Caki2 (cell line): ENCODE measurements at places on chromosomes 7 and 10.

DNA sequence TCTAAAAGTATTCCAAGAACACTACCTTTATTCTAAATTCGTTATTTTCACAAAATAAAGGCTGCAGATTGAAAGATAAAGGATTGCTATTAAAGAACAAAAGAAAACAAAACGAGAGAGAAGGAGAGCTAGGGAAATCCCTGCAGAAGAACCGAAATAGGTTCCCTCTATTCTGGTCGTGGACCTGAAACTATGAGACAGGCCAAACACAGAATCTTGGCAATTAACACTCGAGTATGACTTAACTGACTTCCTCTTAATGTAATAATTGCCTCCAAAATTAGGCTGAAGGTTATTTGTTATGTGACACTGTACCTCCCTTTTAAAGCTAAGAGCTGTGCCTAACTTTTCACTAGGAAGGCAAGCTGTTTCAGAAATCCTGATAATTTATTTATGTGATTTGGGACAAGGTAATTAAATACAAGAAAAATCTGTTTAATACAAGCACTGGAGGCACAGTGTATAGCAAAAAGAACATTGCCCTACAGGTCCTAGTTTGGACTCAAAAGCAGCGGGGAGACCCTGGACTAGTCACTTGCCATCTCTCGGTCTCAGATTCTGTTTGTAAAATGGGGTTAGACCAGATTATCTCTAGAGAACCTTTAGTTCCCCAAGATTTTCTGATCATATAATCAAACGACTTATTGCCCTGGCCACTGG, 11.6 kb downstream of the NAMPT start:
- DNase-seq: no peak

- DNase-seq: peak; percentile 46
These were observed at the start of gene ANKRD22 for GRCh38 chr10:88851706-88852105. Gene ANKRD22 (minus strand): TSS chr10:88851844. CDS start chr10:88851607, 237 bp downstream.

- DNase-seq: no peak
These were observed 731 bp downstream of the CHCHD3 start for GRCh38 chr7:133081119-133081598.

- no peak for DNase-seq
These were observed 634.2 kb downstream of the ANKRD7 start for GRCh38 chr7:118858651-118859149.

- DNase-seq: no peak
These were observed 102.0 kb upstream of the HDAC9 start for GRCh38 chr7:18393465-18394118.

DNA sequence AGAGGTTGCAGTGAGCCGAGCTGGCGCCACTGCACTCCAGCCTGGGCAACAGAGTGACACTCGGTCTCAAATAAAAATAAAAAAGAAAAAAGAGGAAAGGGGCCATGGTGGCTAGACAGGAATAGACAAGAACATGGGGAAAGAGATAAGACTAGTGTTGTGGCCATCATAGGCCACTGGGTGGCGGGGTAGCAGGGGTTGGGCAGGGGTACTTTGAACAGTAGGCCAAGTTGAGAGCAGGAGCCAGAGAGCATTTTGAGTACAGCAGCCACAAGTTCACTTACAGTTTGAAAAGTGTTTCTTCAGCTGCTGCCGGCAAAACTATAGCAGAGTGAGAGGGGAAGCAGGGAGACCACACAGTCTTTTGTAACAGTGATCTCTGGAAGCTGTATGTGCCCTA, 656.0 kb downstream of the CNTNAP2 start:
- no peak for DNase-seq

DNA sequence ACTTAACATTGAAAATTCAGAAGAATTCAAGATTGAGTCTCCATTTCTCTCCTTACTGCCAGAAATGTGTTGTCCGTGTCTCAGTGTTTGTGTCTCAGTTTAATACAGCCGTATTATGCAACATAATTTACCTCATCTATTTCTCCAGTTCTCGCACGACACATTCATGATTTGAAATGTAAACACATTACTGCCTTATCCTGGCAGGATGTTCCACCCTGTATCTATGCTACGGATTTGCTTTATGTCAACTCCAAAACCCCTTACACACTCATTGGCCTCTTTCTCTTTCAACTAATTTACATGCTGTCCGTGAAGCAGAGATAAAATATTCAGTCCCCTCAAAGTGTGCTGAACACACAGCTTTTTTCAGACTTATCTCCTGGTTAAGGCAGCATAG, 653.7 kb upstream of the SEMA3D start:
- DNase-seq: no peak

DNA sequence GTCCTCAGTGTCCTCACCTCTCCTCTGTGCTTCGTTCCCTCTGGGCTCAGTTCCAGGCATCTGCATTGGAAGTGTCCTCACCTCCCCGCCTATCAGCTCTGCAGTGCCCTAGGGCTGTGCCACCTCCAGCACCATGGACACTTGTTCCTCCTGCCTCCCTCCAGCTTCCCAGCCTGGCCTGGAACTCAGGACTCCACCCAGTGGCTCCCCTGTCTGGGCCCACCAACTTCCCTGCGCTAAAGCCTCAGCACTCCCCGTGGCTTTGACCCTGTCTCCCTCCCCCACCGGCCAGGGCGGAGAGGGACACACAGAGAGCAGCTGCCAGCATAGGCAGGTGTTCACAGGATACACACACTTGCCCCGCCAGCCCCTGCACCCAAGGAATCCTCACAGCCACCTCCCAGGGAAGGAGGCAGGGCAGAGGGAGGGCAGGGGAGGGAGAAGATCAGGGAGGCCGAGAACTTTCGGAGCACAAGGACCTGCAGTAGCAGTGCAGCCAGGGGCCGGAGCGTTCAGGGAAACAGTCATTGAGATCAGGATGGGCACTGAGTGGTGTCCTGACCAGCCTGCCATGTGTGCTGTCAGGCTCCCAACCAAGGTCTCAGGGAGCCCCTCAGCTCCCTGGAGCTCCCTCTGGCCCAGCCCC, 31.3 kb downstream of the ANXA8 start:
- no peak for DNase-seq

- DNase-seq: no peak
These were observed 15.9 kb downstream of the SKIDA1 start for GRCh38 chr10:21509341-21510240.

DNA sequence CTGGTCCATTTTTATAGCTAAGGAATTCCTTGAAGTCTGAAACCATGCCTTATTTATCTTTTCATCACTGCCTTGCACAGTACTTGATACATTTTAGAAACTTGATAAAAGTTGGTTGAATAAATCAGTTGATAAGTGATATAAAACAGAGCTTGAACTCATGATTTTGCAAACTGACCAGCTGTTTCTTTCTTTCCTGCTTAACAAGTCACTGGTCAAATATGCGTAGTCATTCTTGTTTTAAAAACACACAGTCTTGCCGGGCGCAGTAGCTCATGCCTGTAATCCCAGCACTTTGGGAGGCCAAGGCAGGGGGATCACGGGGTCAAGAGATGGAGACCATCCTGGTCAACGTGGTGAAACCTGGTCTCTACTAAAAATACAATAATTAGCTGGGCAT, 6.3 kb downstream of the TPST1 start:
- DNase-seq: no peak

- DNase-seq: no peak
These were observed 162.8 kb downstream of the USP6NL start for GRCh38 chr10:11448545-11449244.

DNA sequence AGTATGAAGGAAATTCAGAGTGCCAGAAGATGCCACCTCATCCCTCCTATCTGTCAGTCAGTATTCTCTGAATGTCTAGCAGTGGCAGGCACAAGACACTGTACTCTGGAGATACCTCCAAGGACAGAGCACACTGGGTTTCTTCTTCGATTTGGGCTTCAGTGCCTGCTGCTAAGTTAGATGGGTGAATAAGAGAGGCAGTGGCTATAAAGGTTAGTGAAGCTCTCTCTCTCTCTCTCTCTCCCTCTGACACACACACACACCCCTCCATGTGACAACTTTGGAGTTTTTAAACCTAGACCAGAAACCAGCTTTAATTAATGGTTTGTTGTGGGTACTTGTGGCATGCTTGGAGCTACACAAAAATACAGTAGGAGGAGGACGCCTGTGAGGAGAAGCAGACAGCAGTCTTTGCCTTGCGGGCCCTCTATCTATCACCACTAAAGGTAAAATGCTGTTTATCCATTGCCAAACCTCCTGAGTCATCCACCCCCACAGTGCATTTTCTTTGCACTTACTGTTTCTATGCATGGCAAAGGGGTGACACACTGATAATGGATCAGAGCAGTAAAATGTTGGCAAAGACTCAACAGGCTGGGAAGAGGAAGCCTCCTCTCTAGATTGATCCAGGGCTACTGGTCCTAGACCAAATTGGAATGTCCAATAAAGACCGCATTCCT, 102.5 kb downstream of the TRIL start:
- DNase-seq: peak; percentile 87

DNA sequence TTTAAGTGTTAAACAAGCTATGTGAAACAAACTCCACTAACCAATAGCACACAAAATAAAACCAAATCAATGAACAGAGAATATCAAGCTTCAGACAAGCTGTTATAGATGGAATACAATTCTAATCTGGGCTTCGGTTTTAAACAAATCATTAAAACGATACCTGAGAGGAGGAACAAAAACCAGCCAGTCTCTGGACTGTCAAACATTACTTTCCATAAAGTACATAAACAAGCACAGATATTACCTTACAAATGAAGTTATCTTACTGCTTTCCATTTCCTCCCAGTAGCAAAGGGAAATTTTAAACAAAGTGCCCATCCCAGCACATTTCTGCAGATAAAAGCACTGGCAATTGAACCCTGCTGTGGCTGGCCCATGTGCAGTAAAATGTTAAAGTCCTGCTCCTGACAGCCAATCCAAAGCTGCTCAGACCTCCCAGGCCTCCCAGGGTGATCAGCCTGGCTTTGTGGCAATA, 128.0 kb downstream of the NRCAM start:
- no peak for DNase-seq

DNA sequence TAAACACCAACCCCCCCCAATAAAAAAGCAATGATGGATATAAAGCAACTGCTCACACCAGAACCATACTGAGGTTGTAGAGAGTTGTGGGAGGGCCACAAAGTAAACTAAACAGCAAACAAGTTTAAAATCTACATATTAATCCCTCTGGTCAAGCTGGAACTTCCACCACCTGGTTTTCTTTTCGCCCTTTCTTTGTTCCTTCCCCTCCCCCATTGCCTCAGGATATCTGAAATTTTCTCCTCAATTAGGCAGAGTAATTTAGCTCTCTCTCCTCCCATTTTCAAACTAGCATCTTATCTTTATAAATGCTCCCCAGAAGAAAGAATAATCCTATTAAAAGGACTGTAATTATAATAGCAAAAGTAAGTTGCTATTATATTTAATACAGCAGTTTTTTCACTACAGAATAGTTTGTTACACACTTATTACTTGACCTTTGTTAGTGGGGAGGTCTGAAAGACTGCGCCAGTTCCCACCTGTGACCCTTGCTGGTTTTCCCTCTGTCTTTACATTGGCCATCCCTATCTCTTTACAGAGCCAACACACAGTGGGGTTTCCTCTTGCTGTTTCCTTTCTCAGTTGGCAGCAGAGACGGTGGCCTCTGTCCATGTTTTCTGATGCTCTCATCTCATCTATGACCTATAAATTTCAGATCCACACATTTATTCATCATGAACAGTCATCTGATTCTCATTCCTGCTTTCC, 235.4 kb downstream of the RNLS start:
- DNase-seq: no peak

DNA sequence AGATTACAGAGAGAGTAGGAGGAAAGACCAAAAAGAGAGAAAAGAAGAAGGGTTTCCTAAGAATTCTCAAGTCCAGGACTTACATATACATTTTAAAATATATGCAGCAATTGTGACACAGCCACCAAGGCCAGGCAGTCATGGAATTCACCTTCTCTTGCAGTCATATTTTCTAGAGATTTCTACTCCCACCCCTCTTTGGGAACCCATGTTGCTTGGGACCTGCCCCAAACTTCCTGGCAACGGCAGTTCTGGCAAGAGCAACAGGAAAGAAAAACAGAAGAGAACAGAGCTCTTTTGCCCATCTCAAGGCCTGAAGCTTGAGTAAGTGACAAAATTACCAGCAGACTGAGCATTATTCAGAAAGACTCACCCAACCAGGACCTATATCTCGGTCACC, 128.3 kb upstream of the ASAH2 start:
- no peak for DNase-seq

DNA sequence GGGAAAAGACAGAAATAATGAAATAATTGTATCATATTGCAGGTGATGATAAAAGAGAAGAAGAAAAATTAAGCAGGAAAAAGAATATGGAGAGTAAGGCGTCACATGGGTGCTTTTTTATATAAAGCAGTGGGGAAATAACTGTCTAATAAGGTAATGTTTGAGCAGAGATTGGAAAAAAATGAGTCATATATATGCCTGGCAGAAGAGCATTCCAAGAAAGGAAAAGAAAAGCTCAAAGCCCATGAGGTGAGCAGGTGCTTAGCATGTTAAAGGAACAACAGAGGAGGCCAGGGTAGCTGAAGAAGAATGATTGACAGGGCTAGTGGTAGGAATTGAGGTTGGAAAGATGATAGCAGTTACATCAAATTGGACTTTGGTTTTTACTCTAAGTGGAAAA, 739.5 kb downstream of the SORCS1 start:
- no peak for DNase-seq

DNA sequence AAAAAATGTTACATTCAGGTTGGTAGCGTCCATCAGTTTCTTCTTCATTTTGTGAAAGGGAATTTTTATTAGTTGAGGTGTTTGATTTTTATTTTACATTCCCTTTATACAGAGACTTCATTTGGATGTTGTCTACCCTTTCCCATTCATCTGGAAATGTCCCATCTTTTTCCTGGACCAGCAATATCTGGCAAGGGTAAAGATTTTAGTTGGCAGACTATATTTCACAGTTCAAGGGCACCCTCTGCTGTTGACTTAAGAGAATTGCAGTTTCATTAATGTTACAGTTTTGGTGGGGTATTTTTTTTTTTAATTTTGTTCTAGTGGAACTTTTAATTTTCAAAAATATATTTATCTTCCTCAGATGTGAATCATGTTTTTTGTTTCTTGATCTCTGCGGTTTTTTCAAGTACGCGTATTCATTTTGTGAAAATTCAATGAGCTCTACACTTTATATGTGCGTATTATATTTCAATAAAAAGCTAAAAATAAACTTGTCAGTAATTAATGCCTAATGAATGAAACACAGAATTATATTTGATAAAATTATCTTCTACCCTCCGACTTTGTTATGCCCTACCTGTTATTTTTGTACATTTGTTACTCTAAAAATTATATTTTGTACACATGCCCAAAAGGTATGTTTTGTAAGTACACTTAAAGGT, 97.9 kb upstream of the KLF14 start:
- DNase-seq: no peak

DNA sequence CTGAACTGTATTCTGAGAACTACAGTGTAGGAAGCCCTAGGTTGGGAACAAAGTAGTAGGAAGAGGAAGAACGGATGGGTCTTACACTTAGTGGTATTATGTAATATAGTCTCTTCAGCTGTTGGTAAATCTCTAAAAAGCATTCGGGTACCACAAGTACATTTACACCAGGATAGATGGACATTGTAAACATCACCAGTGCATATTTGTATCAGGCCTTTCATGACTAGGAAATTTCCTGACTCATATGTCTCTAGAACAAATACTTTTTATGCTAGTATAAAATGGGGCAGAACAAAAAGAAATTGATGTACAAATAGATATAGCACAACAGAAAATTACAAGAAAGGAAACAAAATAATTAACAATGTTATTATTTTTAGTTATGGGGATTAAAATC, 21.5 kb upstream of the OR6B1 start:
- no peak for DNase-seq

GRCh38 chr7:55521917-55522902, 50.1 kb downstream of the VOPP1 start:
- no peak for DNase-seq
